ENCODE measurements at places on chromosomes 12 and 14.

DNA sequence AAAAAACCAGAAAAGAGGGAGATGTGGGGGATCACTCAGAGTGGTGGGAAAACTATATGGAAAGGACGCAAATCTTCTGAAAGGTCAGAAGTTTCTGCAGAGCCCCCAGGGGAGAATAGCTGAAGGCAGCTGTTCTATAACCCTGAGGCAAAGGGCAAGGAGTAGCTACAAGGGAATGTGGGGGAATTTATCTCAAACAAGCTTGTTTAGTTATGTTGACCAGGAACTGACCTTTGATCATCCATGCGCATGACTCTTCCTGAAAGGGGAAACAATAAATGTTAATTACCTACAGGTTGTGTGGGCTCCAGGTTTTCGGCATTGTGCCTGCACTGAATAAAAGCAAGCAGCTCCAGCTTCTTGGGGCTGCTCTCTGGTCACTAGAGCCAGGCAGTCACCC is 968.5 kb downstream of the AACS start:
- no peak for DNase-seq

- no peak for DNase-seq
These were observed 26.7 kb downstream of the C14orf132 start for GRCh38 chr14:96065661-96066459.

DNA sequence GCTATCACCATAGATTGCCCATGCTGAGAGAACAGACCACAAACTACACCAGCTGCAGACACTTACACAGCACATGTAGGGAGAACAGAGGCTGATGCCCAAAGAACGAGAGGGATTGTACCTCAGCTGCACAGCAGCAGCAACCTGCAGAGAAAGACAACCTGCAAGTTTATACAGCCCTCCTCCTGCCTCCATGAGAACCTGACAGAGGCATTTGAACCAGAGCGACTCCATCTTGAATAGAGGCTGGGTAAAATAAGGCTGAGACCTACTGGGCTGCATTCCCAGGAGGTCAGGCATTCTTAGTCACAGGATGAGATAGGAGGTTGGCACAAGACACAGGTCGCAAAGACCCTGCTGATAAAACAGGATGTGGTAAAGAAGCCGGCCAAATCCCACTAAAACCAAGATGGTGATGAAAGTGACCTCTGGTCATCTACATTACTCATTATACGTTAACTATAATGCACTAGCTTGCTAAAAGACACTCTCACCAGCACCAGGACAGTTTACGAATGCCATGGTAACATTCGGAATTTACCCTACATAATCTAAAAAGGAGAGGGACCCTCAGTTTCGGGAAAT is 262.4 kb upstream of the HMGA2 start:
- DNase-seq: no peak

DNA sequence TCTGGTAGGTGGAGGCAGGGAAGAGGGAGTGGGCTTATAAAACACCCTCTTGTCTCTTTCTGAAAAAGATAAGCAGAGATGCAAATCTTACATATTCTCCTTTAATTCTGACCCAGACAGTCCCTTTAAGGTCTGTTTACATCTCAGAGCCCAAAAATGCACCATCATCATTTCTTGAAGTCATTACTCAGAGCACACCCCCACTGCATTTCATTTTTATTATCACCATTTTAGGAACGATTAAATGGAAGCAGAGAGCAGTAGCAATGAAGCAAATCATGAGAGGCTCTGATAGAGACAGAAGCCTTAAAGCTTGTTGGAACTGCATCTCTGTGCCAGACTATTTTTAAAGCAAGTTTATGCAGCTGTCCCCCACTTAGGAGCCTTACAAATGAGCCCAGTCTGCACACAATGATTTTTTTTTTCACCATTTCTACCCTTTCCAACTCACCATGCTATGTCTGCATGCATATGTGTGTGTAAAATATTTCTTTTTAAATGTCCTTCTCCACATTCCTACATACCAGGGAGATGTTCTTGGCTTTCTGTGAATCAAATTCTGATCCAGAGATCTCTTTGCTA is 311.0 kb downstream of the GRIN2B start:
- no peak for DNase-seq

GRCh38 chr12:72717036-72717435 is 444.9 kb downstream of the TRHDE start:
- DNase-seq: no peak

DNA sequence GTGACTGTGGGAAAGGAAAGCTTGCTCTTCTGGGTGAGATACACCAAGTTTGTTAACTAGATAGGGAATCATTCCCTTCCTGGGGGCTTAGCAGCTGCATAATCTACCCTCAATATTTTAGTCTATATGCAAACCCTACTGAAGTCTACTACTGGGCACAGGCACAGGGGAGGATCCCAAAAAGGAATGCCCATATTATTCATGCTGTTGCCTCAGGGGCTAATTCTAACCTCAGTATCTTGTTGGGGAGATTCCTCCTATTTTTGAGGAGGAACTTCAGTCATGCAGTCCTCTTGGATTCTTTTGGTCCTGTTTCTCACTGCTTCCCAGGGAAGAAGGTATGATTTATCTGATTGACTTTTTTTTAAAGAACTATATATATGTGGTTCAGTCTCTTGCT is 58.9 kb upstream of the ANKS1B start:
- no peak for DNase-seq

DNA sequence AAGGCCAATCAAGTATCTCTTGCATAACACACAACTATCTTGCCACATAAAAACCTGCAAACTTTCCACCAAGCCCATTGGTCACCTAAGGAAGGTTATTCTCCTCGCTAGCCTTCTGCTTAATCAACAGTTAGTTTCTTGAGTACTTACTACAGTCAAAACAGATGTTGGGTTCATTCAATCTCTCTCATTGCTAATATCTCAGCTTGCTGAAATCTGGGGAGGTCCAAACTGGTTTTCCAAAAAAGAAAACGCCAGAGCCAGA is 74.6 kb downstream of the TTC7B start:
- no peak for DNase-seq
